ENCODE measurements at places on chromosomes 6 and 20.

GRCh38 chr6:142075516-142076101, 57.1 kb upstream of the GJE1 start:
- DNase-seq: no peak

GRCh38 chr20:8870652-8871051, 198.2 kb upstream of the PLCB4 start:
- no peak for DNase-seq

GRCh38 chr20:19995220-19995863, 21.8 kb upstream of the NAA20 start:
- DNase-seq: no peak

DNA sequence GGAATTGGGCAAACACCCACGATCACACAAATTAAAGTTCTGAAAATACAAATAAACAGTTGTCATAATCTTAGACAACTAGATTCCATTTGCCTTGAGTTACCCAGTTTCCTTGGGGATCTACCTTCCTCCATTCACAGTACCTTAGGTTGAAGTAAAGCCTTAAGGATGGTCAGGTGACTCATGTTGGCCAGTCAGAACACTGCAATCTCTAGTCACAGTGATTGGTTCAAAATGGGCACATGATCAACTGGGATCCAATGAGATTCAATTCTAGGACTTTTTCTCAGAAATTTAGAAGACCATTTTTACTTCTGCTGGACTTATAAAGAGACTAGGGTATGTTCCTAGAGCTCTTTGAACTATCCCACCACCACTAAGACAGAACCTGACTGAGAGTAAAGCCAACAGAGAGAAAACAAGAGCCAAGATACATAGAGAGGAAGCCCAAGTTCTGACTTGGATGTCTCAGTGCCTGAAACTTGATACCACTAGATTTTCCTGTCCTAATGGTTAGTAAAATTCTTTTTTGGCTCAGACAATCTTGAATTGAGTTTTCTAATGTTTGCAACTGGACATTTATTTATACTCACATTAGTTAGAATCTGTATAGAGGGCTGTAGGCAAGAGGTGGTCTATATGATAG, 8.6 kb upstream of the CLIC5 start:
- no peak for DNase-seq

DNA sequence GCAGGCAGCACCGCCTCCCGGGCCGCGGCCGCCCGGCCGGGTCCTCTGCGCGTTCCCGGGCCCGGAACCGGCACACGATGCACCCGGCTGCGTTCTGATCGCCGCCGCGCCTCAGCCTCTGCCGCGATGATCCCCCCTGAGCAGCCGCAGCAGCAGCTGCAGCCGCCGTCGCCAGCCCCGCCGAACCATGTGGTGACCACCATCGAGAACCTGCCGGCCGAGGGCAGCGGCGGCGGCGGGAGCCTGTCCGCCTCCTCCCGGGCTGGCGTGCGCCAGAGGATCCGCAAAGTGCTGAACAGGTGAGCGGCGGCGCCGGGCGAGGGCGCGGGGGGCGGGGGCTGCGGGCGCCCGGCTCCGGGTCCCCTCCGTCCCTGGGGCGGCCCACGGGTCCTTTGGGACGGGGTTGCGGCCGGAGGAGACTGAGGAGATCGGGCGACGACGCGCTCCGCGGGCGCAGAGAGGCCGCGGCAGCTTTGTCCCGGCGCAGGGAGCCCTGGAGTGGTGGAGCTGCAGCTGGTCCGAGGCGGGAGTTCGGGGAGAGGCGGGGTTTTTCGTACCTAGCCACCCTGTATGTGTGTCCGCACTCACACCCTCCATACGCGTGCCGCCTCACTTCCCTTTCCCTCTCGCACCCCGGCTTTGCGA, 659 bp downstream of the SLC35F1 start:
- DNase-seq: no peak

DNA sequence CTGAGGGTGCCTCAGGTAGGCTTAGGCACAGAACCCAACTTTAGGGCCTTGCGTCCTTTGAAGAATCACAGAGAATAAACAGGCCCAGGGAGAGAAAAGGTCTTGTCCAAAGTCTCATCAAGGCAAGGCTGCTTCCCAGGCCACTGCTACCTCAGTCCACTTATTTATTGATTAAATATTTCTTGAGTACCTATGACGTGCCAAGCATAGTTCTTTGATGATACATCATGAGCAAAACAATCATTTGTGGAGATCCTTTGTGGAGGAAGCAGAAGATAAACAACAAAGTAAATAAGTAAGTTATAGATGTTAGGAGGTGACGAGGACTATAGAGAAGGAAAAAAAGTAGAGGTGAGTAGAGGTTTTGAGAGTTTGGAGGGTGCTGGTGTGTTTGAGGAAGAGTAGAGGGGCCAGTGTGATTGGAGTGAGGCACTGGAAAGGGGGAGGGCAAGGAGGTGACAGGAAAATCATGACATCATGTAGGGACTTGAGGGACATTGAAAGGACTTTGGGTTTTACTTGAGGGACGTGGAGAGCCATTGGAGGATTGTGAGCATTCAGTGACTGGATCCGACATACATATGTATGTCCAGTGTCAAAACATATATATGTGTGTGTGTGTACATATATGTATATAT, 14.1 kb upstream of the CHMP4B start:
- no peak for DNase-seq

- DNase-seq: no peak
Observed at GRCh38 chr6:40986364-40986763, 52.7 kb downstream of the UNC5CL start.

DNA sequence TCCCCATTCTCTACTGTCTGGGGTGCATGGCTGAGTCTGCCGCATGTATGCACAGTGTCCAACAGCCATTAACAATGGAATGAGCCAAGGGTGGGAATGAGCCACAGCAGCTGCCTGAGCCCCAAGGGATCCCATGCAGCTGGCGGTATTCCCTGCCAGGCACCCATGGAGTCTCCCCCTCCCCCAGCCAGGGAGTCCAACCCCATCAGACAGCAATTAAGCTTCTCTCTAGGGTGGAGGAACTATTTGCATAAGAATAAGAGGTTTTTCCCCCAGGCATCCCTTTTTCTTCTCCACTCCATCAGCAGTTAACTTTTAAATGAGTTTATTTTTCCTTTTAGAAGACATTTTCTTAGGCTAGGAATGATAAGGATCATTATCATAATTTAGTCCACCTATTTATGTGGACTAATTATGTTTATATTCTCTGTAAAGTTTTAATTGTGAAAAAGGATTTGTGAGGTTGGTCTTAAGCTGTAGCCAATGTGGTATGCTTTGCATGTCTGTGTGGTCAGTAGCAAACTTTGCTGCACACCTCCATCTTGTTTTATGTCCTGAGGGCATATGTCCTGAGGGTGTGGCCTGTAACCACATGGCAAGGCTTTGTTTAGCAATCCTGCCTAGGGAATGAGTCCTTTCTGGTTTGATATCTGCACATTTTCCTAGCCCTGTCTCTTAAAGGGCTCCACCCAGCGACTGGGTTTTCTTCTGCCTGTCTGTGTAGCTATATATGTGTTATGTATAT, 158.9 kb upstream of the OLIG3 start:
- no peak for DNase-seq

DNA sequence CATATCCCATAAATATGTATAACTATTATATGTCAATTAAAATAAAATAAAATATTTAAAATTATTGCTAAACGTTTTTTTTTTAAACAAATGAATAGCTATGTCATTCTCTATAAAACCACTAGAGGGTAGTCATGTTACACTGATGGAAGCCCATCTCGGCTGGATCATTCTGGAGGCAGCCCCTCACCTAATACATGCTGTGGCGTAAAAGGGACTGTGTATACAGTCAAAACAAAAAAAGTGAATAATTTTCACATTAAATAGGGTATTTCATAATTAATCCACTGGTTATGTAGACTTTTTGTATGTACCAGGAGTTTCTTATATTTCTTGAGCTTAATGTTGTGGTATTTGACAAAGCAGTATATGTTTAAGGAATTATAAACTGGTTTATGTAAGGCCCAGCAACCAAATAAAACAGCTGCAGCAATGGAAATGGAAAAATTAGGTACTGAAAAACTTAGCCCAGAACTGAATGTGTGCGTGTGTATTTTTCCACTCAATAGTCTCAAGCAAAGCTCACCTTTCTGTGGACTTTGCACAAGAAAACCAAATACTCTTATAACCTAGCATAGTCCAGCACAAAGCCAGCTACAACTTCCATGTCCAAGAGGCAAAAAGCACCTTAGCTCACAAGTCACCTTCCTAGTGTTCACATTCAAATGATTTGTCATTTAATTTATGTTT, 81.7 kb downstream of the COL9A1 start:
- DNase-seq: peak; percentile 21

GRCh38 chr20:34388000-34388399, 24.9 kb downstream of the ITCH start:
- no peak for DNase-seq

DNA sequence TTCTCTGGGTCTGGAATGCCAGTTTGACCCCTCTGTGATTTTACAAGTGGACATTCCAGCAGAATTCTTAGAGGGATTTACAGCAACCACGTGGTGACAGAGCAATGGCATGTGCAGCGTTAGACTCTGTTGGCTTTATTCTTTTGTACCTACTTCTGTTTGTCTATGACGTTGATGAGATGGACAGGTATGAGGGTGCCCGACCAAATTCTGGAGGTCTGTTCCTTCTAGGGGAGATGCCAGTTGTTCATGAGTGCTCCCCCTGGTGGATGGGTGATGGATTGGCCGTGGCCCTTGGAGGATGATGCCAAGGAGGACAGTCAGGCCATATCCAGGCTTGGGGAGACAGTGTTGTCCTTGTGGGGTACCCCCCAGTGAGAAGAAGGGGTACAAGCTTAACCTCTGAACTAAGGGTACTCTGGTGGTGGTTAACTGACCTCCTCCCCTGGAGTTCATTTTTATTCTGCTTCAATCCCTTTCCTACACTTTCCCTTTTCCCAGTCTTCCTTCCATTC, 198.6 kb downstream of the DTNBP1 start:
- no peak for DNase-seq

DNA sequence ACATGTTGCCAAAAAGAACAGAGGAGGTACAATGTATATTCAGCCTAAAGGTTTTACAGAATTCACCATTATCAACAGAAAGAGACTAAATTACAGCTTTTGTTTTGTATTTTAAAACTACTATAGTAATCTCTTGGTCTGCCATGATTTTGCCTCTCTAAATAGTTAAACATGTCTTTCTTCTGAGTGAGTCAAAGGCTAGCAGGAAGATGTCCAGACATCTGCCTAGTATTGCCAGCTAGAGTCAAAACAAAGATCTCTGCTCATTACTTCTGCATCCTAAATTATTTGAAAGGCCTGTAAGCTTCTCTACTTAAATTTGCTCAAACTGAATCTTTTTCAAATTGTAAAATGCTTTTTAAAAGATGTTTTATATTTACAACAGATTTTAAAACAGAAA, 8.8 kb downstream of the ASF1A start:
- no peak for DNase-seq

DNA sequence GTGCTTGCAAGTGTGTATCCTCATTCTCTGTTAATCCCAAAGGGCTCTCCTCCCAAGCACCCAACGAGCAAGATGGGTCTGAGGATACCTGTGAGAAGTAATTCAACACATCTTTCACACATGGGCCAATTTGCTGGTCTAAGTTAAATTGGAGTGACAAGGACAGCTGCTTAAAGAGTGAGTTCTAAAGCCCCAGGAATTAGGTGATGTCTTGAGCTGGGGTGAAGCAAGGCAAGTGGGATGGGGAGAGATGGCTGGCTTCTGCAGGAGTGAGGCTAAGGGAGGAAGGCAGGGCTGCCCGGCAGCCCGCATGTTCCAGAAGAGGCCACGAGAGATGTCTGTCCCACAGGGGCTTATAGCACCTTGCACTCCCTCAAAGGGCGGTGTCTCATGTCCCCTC, 288.5 kb downstream of the CDH26 start:
- DNase-seq: no peak

DNA sequence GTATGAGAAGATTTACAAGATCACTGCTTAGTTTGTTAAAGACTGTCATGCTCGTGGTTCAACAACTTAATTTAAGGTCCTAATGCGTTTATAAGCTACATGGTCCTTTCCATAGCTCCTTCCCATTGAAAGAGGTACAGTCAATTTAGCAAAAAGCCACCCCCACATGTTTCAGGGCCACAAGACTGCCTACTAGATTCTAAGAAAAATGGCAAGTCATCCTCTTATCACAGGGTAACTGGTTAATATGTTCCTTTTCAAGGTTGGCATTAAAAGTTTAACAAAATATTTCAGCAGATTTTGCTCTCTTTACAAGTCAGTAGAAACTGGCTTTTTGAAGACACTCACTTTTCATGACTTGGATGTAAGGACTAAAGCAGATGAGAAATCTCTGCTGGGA, 15.7 kb downstream of the GSTA3 start:
- DNase-seq: no peak

GRCh38 chr6:87705070-87705691, 3.1 kb upstream of the AKIRIN2 start:
- no peak for DNase-seq

DNA sequence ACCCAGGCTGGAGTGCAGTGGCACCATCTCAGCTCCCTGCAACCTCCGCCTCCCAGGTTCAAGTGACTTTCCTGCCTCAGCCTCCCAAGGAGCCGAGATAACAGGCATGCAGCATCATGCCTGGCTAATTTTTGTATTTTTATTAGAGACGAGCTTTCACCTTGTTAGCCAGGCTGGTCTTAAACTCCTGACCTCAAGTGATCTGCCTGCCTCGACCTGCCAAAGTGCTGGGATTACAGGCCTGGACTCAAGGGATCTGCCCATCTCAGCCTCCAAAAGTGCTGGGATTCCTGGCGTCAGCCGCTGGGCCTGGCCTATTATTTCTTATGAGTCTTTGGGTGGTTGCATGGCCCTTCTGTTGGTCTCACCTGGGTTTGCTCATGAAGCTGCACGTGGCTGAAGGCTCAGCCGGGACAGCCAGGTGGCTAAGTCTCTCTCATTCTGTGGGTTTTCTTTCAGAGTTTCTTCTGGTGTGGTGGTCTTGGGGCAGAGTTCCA, 45.6 kb upstream of the NCOA3 start:
- no peak for DNase-seq

- DNase-seq: peak; percentile 31
Observed at GRCh38 chr6:4606821-4607704, 169.1 kb upstream of the CDYL start.

- DNase-seq: no peak
Observed at GRCh38 chr20:44022464-44022863, 107.8 kb downstream of the TOX2 start.

DNA sequence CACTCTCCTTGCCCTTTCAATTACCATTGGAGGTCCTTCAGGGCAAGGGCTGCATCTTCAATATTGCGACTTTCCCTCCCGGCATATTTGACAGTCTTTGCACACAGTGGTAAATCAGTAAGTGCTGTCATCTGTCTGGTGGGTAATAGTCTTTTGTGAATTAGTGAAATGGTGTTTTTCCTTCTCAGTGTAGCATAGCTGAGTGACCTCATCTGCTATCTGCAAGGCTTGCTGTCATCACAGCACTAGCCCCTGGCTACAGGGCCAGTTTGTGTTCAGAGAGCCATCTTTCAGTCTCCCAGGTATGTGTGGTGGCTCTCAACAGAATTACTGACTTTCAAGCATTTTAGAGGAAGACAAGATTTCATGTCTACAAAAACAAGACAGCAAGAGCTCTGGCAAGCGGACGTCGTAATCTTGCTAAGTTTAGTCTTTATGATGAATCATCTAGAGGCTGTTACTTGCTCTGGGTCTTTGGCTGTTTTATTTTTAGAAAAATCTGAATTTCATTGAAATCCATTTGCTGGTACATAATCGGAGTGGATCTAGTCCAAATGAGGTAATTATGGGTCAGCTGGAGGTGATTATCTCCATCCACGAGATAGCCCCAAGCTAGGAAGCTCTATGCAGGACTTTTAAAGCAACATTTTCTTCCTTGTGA, 528.9 kb downstream of the EPM2A start:
- no peak for DNase-seq

- no peak for DNase-seq
Observed at GRCh38 chr6:63352544-63353285, 32.9 kb upstream of the LGSN start.

GRCh38 chr6:20652299-20653084, 118.2 kb downstream of the CDKAL1 start:
- DNase-seq: no peak

All from left renal cortex interstitium (tissue), 4 donors.